ENCODE measurements at places on chromosomes 2 and 18. TPM values are rescaled to one million over a fixed set of nuclear protein-coding genes. Genes with fewer than 3 reads are reported as not detected.

The AOX1 gene
- total RNA-seq, result not detected

The RBMS1 gene
- 40.5 TPM for total RNA-seq

The LHCGR gene
- not detected for total RNA-seq

The GAREM2 gene
- total RNA-seq, result 4.2 TPM

The CTLA4 gene
- 65.0 TPM for total RNA-seq

The PSMA8 gene
- 1.7 TPM for total RNA-seq

The STPG4 gene
- total RNA-seq, result 0.32 TPM

The COL6A3 gene
- total RNA-seq, result 18.6 TPM

The XDH gene
- total RNA-seq, result not detected

The ZC3H8 gene
- total RNA-seq, result 25.3 TPM

The CDK15 gene
- total RNA-seq, result not detected

The TEKT4 gene
- not detected for total RNA-seq

The FAP gene
- not detected for total RNA-seq

The ZAP70 gene
- total RNA-seq, result 206 TPM

The DNAJC10 gene
- total RNA-seq, result 71.1 TPM

The ACTG2 gene
- total RNA-seq, result 0.13 TPM

The CPLX4 gene
- total RNA-seq, result not detected

The ZNF519 gene
- total RNA-seq, result 13.6 TPM

The LCT gene
- 0.25 TPM for total RNA-seq

The SLC30A3 gene
- 0.59 TPM for total RNA-seq

The CDKL4 gene
- total RNA-seq, result 0.32 TPM

The SLC16A14 gene
- 1.2 TPM for total RNA-seq

The IL37 gene
- not detected for total RNA-seq

The DCDC2C gene
- not detected for total RNA-seq

The NYAP2 gene
- not detected for total RNA-seq

The COL3A1 gene
- total RNA-seq, result not detected

The OBSL1 gene
- 0.99 TPM for total RNA-seq

The PLCD4 gene
- total RNA-seq, result 0.10 TPM

The ABCG5 gene
- total RNA-seq, result not detected

The SERPINB11 gene
- not detected for total RNA-seq

The PROC gene
- total RNA-seq, result not detected

The PRSS56 gene
- total RNA-seq, result not detected

The UGT1A3 gene
- not detected for total RNA-seq

The NEU4 gene
- total RNA-seq, result not detected

The SOWAHC gene
- 0.19 TPM for total RNA-seq

Measured in activated CD8-positive, alpha-beta memory T cell treated with anti-CD3 and anti-CD28 coated beads for 36 hours (primary cell).